ENCODE measurements at places on chromosomes 4 and X.

GRCh38 chrX:107348051-107348450 lies 101.4 kb upstream of the FRMPD3 start:
- DNase-seq, result no peak

GRCh38 chr4:1406981-1407656 lies 877 bp upstream of the NKX1-1 start:
- no peak for DNase-seq

DNA sequence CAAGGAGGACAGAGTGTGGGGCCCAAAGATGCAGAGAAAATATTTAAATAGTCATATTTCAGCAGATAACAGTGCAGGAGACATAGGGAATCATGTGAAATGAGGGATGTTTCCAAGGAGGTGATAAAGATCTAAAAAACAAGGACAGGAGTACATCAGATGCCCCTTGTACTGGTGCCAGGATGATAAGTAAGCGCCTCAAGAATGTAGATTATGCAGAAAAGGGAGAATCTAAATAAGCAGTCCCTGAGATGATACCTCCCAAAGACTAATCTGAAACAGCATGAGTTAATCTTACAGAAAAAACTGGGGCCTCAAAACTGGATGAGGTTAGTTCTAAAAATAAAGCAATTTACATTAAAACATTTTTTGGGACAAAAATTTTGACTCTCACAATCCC lies 136.1 kb upstream of the WDFY3 start:
- DNase-seq, result no peak

DNA sequence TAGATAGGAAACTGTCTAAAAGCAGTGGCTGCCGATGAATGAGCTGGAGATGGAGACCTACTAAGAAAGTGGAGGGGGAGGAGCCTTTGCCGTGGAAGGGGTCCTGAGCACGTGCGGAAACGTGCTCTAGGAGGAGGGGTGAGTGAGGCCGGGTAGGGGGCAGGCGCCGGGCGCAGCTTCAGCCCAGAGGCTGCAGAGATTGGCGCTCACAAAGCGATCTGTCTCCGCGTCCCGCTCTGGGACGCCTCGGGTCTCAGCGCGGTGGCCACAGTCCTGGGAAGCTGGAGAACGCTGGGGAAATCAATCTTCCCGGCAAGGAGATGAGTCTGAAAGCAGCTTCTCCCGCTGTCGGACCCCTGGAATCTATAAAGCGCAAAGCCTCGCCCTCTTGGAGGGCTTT lies 444 bp upstream of the ARHGAP6 start:
- DNase-seq, result no peak

DNA sequence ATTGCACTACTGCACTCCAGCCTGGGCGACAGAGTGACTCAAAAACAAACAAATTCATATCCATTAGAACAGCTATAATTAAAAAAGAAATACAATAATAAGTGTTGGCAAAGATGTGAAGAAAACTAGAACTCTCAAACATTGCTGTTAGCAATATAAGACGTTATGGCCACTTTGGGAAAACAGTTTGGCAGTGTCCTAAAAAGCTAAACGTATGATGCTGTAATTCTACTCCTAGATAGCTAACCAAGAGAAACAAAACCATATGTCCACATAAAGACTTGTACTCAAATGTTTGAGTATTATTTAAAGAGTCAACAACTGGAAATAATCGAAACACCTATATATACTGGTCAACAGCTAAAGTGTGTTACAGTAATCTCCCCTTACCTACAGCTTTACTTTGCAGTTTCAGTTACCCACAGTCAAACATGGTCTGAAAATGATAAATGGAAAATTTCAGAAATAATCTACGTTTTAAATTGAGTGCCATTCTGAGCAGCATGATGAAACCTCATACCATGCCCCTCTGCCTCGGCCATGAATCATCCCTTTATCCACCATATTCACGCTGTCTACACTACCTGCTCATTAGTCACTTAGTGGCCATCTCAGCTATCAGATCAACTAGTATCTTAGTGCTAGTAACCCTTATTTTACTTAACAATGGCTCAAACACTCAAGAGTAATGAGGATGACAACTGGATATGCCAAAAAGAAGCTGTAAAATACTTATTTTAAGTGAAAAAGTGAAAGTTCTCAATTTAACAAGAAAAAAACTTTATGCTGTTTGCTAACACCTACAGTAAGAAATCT lies 4.9 kb downstream of the ELF2 start:
- no peak for DNase-seq
